ENCODE measurements at places on chromosomes 12 and 14. TPM values are rescaled to one million over a fixed set of nuclear protein-coding genes. Genes with fewer than 3 reads are reported as not detected.

RAB2B gene
- total RNA-seq, result 33.7 TPM

CLEC6A gene
- total RNA-seq, result not detected

CHFR gene
- total RNA-seq, result 27.0 TPM

PDE3A gene
- 22.5 TPM for total RNA-seq

PTPRO gene
- total RNA-seq, result 9.2 TPM

SLC17A8 gene
- not detected for total RNA-seq

LRP1-AS gene
- not detected for total RNA-seq

PMCH gene
- total RNA-seq, result not detected

CCDC197 gene
- not detected for total RNA-seq

EIF2S1 gene
- 106 TPM for total RNA-seq

DNA sequence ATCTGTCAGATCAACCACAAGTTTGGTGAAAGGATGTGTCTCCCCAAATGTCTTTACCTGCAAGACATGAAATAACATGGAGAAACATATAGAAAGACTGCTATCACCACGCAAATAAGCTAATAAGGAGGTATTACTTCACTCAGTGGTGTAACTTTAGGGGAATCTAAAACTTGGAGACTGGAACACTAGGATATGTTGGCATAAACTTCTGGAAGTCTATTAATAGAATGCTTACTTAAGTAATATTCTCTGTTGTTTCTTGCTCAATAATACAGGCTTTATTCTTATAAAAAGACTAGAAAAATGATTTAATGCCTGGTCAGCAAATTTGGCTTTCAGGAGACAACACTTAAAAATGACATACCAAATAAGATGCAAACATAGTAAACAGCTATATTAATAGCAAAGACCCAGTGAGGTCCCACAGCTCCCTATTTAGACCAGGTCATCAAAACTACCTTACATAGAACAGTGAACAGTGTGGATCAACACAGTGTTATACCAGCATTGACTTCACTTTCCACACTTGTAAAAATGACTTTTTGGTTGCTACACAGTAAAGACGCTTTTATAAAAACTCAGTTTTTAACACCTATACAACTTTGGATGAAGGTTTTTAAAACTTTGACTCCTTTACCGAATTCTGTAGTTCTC is 18.9 kb upstream of the HAL start:
- no peak for DNase-seq

DNA sequence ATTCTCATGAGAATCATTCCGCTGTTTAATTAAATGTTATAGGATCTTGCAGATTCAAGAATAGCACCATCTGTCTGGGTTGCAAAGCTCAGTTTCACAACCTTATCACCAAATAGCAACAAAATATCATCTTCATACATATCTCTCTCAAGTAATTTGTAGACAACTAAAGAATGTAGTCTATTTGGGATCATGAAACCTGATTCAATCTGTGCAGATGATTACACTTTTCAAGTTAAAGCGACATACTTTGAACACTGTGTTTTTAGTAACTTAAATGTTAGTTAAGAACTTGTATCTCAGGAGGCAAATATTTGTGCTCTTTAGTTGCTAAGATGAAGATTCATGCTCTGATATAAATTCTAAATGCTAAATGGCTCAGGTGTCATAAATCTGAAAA is 14.8 kb downstream of the MED13L start:
- DNase-seq, result no peak

- no peak for DNase-seq
Measured at GRCh38 chr14:85867450-85867849, 337.5 kb downstream of the FLRT2 start.

- DNase-seq, result no peak
Measured at GRCh38 chr12:27338473-27338872, 5.8 kb downstream of the BMAL2 start.

DNA sequence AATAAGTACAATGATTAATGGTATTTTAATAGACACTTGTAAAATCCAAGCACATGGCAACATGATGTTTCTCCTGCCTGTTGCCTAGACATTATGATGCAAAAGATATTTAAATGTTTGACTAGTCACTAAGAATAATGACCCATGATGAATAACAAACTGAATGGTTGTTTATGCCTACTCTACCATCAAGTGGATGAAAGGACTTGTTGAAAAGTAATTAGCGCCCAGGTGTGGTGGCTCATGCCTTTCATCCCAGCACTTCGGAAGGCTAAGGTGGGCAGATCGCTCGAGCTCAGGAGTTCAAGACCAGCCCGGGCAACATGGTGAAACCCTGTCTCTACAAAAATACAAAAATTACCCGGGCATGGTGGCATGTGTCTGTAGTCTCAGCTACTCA is 30.7 kb downstream of the KIF21A start:
- no peak for DNase-seq

GRCh38 chr14:55904086-55904485 is 214.1 kb upstream of the PELI2 start:
- no peak for DNase-seq

- DNase-seq, result no peak
Measured at GRCh38 chr14:54447231-54447692, 6.1 kb upstream of the CNIH1 start.

DNA sequence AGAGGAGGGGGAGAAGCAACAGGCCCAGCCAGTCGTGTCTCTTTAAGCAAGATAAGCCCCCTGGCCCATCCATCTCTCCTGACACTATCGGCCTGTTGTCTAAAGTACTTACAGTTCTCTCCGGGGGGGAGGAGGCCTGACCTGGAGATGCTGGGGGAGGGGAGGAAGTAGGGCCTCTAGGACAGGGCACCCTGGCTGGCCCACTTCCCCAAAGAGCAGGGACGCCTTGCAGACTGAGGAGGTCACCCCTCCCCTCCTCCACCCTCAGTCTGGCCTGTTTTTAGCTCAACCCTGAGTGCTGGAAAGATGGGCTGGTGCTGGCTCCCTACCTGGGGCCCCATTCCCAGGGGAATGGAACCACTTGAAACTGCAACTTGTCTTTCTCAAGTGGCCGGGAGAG is 70.3 kb downstream of the TBX5 start:
- no peak for DNase-seq

DNA sequence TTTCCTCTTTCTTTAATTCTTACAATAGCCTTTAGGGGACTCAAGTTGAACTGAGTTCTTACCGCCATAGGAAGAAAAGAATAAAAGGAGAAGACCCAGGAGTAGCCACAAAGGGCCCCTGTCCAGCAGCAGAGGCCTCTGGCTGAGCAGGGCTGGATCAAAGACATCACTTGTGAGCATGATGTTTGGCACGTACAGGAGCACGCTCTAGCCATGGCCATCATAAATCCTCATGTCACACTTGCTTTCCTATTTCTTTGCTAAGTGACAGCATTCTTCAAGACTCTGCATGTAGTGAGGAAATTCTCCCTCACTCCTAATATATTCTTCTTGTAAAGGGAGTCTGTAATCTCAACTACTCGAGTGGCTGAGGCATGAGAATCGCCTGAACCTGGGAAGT is 15.7 kb downstream of the CLEC4C start:
- DNase-seq, result no peak

DNA sequence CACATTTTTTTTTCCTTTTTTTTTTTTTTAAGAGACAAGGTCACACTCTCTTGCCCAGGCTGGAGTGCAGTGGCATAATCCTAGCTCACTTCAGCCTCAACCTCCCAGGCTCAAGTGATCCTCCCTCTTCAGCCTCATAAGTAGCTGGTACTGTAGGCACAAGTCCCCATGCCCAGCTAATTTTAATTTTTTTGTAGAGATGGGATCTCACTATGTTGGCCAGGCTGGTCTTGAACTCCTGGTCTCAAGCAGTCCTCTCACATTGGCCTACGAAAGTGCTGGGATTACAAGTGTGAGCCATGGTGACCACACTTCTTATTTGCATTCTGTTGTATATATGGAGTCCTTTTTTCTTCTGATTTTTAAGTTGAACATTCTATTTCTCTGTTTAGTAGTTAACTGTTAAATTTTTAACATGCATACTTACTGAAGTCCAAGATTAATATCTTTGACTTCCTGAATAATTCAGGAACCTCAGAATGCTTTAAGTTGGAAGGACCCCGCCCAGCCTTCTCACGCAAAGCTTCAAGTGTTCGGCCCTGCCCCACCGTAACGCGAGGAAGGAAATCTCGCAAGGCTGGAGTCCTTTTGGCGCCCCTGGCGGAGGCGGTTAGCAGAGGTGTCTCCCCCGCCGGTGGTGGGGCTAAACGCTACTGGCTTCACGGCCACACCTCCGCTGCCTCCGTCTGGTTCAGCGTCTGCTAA is 21.6 kb downstream of the SPATS2 start:
- no peak for DNase-seq

- no peak for DNase-seq
Measured at GRCh38 chr14:104037903-104038302, 47.6 kb upstream of the ASPG start.

DNA sequence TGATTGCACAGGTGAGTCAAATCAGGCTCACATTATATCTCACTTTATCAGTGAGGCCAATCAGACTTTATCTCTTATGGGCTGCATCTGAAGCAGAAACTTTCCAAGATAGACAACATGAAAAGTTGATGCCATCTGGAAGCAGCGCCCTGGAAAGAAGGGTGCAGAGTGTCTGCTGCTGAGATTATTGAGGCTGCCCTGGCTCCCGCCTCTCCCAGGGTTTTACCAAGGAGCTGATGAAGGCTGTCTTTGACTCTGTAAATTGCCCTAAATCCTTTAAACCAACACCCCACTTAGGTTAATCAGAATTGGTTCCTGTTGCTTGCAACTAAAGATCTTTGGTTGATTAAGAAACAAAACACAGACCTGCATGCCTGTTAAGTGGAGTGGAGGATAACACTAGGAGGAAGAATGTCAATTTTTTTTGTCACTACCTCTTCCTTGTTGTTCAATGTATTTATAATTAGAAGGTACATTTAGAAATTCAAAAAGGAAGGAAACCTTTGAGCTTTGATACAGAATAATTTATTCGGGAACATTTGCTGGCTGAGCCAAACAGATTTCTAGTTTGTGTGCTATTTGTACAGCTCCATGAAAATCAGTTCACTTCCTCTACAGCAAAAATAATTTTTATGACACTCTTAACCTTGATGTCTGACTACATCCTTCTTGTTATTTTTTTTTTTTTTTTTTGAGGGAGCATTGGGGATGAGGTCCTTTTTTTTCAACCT is 104.1 kb downstream of the VEZT start:
- no peak for DNase-seq

- no peak for DNase-seq
Measured at GRCh38 chr12:95681210-95681765, 109.3 kb downstream of the NTN4 start.

GRCh38 chr12:38895446-38895845 is 9.9 kb downstream of the CPNE8 start:
- DNase-seq, result no peak

DNA sequence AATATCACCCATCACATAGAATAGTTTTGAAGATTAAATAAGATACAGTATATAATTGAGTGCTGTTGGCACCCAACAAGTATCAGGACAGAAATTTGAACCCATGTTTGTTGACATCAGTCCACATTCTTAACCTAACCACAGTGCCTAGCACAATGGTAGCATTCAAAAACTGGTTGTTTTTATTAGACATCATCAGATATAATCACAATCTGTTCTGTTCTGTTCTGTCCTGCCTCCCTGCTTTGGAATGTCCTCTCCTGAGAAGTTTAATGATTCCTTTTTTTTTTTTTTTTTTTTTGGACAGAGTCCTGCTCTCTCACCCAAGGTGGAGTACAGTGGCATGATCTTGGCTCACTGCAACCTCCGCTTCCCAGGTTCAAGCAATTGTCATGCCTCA is 476.6 kb downstream of the RMST start:
- no peak for DNase-seq

DNA sequence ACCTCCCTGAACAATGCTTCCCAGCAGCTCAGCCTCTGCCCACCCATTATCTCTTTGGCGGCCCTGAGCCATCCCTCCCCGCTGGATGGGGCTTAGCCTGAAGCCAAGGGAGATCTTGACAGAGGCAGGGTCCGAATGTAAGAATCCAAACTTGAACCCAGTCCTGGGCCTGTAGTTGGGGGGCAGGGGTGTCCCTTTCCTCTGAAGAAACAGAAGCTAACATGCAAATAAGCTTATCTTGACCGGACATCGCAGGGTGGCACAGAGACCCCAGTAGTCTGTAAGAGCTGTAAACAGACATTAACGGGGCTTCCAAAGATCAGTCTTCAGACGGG is 6.0 kb downstream of the DLK1 start:
- DNase-seq, result no peak

- no peak for DNase-seq
Measured at GRCh38 chr12:132170637-132171292, 26.5 kb downstream of the NOC4L start.

DNA sequence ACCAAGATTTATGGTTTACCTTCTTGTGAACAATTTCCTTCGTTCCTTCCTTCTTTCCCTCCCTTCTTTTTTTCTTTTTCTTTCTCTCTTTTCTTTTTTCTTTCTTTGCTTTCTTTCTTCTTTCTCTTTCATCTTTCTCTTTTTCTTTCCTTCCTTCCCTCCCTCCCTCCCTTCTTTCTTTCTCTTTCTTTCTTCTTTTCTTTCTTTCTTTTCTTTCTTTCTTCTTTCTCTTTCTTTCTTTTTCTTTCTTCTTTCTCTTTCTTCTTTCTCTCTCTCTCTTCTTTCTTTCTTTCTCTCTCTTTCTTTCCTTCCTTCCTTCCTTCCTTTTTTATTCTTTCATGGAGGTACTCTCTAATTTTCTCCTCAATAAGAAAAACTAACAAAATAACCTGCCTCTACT is 462.1 kb upstream of the ATP2B1 start:
- DNase-seq, result no peak

DNA sequence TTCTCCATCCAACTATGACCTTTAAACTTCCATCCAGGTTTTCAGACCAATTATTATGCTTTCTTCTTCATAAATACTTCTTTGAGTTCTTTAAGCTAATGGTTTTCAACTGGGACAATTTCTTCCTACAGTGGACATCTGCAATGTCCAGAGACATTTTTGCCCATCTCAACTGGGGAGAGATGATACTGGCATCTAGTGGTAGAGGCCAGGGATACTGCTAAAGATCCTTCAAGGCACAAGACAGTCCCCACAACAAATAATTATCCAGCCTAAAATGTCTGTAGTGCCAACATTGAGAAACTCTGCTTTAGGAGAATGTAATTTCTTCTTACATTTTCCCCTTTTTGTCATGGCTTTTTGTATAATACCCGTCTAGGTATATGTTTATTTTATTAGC is 10.6 kb downstream of the TRHDE start:
- DNase-seq, result no peak

- no peak for DNase-seq
Measured at GRCh38 chr12:48019639-48020265, 15.5 kb upstream of the COL2A1 start.

DNA sequence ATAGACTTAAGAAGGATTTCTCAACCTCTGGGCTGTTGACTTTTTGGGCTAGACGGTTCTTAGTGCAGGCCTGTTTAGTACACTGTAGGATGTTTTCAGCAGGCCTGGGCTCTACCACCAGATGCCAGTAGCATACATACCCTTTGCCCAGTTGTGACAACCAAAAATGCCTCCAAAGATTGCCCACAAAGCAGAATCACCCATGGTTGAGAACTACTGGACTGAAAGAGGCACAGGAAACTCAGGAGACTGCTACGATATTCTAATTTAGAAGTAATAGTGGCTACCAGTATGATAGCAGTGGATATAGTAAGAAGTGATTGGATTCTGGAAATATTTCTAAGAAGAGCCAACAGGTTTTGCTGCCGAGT is 15.5 kb downstream of the SLC35E3 start:
- DNase-seq, result no peak
